ENCODE measurements at places on chromosomes 11 and 22. TPM values are rescaled to one million over a fixed set of nuclear protein-coding genes. Genes with fewer than 3 reads are reported as not detected.
A peak's percentile ranks its signal among the peaks of the same experiment; 100 is the strongest.

Gene HTR3B
- not detected for total RNA-seq

Gene TRIM6
- total RNA-seq, result 49.0 TPM

DNA sequence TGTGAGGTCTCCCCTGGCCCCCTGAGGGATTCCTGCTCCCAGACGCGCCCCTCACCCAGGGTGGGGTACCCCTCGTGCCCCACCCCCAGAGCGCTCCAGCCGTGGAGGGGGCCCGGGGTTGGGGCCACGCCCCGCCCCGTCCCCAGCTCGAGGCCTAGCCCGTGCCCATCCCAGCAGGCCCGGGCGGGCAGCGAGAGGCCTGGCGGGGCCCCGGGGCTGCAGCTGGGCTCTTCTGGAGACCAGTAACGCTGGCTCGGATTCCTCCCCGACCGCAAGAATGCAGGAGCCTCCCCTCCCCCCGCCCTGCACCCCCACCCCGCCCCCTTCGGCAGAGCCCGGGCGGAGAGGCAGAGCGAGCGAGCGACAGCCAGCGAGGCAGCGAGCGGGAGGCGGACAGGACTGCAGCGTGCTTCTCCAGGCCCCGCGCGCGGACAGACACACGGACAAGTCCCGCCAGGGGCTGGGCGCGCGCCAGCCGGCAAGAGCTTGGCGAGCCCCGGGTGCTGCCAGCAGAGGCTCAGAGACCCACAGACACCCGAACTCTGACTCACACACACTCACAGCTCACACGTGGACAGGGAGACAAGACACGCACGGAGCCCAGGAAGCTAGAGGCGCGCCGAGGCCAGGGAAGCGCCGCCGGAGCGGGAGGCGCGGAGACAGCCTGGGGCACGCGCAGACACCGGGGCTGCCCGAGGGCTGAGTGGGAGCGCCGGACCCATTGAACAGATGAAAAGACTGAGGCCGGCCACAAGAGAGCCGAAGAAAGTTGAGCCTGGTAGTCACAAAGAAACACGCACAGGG is 15.2 kb downstream of the BCL9L start:
- peak; percentile 92 for DNase-seq

DNA sequence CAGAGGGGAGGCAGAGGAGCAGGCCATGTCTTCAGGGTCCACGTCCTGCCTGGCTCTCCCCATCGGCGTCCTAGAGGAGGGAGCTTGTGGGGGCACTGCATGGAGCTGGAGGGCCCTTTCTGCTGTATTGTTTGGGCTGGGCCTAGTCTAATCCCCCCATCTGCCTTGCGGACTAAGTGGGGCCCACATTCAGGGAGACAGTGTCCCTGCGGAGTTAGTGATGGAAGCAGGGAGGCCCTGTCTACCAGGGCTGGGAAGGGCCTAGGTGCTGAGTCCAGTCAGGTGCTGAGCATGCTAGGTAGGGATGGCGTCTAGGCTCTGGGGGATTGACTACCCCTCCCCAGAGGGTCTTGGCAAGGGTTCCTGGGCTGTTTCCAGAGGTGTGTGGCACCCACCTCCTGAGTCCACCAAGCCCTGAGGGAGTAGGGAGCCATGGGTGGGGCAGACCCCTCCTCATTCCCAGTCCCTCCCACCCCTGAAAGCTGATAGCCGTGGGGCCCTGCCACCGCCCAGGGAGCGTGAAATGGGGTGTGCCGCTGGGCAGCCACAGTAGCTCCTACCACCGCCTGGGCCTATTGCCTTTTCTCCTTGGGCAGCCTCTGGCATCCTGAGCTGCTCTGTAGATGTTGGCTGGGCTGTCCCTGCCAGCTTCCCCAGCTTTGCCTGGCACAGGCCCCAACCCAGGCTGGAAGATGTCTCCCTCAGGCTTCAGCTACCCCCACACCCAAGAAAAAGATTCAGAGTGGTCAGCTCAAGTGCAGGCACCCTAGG is 1.9 kb upstream of the POLD4 start:
- no peak for DNase-seq
